Stimulated activated CD4-positive, alpha-beta T cell treated with anti-CD3 and anti-CD28 coated beads, Interleukin-1b, Interleukin-23, amount 100 ng/mL, for 24 hours (primary cell): ENCODE measurements at places on chromosomes 5 and 9.

DNA sequence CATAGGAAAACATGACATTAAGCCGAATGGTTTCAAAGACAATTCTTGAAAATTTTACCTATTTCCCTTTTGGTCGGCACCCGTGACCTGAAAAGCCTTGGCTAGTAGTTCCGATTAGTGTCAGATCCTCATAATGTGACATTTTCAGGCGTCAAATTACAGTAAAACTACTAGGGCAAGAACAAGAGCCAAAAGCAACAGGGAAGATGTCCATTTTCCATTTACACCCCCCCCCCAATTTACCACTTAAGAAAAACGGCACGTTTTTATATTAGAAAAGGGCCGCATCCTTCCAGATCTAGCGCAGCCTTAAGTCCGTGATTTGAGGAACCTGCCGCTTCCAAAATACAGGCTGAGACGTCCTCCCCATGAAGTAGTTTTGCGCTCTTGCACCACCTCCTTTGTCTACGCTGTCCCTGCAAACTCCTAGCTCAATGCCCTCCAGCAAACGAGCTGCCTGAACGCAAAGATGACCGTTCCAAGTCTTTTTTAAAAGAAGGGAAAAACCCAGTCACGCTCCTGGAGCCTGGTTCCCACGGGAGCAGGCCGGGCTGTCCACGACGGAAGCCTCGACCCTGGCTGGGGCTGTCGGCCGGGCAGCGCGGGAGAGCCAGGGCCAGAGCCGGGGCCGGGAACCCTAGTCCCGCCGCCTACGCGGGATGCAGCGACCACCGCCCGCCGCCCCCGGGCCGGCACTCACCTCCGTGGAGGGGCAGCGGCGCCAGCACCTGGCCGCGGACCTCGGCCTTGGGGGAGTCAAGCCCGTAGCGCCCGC lies 616 bp downstream of the RNF130 start:
- no peak for DNase-seq

GRCh38 chr5:56637321-56637920 lies 177.9 kb upstream of the MAP3K1 start:
- DNase-seq = no peak

GRCh38 chr5:55747778-55748318 lies 10.0 kb downstream of the DDX4 start:
- no peak for DNase-seq

DNA sequence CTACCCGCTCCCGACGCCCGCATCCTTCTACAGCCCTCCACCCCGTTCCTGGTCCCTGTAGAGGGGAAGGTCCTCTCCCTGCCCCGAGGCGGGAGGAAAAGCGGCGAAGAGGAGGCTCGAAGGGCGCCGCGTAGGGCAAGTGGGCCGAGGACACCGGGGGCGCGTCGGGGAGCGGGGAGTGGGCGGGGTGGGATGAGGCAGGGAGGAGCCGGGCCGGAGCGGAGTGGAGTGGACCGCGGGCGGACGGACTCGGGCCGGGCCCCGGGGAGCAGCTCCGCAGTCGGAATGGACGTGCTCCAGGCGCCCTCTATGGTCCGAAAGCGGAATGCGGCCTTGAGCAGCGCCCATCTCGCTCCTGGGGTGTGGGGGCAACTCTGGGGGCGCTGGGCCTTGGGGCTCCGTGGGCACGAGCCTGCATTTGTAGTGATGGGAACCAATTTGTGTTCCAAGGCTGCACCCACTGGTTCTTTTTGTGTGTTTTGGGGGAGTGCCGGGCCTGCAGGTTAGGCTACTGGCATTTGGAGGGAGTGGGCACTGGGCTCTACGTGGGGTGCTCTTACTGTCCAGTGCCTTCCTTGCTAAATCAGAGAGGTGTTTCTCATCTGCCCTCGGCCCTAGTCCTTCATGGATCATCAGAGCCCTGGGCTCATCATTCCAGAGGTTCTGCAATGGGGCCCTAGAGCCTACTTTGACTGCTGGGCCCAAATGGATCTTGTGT lies 7.3 kb downstream of the IRX1 start:
- no peak for DNase-seq

- DNase-seq = no peak
These were observed 50.6 kb upstream of the NRARP start for GRCh38 chr9:137352511-137353222.

GRCh38 chr5:89327608-89328007 lies 444.6 kb upstream of the MEF2C start:
- no peak for DNase-seq

GRCh38 chr9:107439991-107440456 lies 49.5 kb downstream of the KLF4 start:
- DNase-seq = no peak

GRCh38 chr5:59684388-59685190 lies 208.9 kb downstream of the PDE4D start:
- DNase-seq = no peak

DNA sequence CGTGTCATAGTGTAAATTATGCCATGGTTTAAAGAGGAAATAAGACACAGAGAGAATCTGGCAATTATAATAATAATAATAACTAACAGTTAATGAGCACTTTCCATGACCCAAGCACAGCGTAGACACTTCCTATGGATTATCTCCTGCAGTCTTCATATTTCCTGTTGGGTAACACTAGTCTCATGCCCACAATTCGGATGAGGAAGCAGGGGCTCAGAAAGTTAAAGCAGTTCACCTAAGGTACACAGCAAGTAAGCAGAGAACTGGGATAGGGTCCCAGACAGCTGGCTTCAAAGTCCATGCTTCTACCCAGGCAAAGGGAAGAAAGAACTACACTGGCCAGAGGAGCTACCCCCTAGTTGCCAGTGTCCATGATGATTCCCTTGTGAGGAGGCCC lies 27.9 kb upstream of the TGFBI start:
- DNase-seq = no peak

DNA sequence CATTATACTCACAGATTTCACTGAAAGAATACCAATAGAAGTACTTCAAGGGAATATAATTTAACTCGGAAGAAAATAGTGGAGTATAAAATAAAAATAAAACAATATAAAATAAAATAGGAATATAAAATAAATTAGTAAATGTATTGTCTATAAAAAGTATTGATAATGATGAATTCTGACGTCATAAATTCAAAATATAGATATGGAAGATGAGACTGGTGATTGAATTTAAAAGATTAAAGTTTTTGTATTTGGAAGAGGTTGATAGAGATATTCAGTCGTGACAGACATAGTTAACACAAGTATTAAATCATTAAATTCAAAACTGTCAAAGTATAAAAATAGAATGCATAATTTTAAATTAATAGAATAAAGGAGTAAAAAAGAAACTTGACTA lies 964.9 kb upstream of the C9orf72 start:
- no peak for DNase-seq

GRCh38 chr5:125130591-125130990 lies 384.2 kb upstream of the ZNF608 start:
- DNase-seq = no peak

DNA sequence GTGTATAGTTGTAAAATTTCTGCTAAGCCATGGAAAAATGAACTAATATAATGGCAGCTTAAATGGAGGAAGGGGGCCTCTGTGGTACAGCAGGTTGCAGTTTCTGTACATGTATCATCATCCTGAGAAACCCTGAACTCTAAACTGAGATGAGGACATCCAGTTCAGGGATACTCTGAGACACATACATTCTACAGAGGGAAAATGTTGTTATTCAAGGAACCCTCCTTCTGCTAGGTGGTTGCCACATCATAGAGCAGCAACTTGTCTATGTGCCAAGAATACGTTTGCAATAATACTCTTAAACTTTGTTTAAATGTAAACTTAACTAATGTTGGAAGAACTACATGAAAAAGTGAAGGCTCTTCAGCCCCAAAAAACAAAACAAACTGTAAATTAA lies 1310.8 kb upstream of the WWC1 start:
- DNase-seq = no peak

DNA sequence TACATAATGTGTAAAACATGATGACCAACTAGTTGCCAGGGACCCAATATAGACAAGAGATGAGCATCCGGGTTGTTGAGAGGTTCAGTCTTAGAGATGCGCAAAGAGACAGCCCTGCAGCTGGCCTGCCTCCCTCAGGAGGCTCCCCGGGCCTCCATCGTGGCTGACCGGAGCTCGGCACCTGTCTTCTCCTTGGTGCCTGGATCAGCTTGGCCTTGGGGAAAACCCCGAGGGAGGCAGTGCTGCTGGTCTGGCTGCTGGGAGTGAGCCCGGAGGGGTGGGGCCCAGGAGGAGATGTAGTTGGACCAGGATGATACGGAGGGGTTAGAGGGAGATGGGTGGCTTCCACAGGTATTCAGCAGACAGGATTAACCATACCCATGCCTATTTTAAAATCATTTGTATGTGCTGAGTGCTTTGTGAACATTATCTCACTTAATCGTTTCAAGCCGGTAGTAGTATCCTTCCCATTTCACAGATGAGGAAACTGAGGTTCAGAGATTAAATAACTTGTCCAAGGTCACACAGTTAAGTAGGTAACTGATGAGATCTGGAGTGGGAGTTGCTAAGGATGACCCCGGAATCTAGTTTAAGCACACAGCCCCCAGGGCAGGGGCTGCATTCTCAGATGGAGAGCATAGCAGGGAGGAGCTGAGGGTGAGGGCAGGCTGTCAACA lies 173.8 kb downstream of the COL23A1 start:
- no peak for DNase-seq

DNA sequence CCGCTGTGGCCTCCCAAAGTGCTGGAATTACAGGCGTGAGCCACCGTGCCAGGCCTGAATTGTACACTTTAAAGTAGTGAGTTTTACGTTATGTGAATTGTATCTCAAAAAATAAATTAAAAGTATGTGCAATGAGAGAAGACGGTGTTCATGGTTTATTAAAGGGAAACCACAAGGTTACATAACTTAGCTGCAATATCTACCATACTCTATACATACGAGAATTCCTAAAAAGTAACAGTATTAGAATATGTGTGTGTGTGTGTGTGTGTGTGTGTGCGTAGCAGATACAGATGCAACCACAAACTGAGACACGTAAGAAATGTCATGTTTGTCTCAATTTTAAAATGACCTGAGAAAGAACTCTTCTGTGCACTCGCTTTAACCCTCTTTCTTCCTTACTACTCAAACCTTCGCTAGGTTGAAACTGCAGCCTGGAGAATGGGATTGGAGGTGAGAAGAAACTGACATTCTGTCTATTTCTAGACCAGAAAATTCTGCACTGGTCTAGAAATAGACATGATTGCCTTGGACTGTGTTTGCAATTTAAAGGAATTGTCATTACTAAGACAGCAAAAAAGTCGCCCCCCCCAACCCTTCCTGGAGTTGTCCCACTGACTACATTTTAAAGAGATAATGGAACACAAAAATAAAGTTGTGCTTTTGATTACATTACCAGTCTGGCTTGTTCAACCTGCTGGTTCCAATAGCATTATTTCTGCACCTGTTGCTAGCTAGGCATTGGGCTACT lies 167.0 kb downstream of the RGS3 start:
- DNase-seq = no peak

GRCh38 chr5:113371721-113372196 lies 63.0 kb downstream of the TSSK1B start:
- no peak for DNase-seq

GRCh38 chr5:38414348-38414747 lies 142.1 kb downstream of the LIFR start:
- no peak for DNase-seq

DNA sequence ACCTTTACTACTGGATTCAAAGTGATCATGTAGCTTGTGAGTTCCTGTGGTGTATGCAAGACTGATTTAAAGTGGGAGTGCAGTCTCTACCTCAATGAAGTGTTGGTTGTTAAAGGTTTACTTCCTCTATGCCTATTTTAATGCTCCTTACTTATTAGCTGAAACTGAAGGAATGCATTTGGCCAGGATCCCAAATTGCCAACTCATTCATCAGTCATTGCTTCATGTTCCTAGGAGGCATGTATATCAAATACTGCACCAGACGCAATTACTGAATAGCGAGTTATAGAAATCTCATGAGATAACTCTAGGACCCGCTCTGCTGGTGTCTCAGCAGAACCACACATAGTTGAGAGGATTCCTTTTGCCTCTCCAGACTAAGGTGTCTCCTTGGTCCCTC lies 143.0 kb upstream of the RPS23 start:
- DNase-seq = no peak

DNA sequence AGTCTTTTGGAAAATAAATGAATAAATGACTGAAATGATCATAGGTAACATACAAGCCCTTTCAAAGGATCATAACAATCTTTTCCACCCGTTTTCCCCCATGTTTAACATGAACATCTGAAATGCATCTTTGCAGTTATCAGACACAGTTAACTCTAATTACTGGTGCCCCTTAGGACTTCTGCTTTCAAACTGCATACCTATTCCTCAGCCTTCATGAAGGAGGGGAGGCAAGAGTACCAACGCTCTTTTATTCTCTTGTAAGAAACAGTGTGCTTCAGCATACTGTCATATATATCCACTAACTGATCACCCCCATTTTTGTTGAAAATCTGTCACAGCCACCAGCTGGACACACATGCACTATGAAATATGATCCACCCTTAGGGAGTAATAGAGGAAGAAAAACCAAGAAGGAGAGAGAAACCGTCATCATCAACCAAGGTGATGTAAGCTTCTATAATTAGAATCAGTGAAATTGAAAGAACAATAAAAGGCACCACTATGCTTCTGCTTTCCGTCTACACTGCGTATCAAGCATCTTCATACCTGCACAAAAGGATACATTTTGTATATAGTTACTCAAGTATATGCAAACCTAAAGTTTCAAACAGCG lies 98.7 kb downstream of the RAPGEF6 start:
- DNase-seq = no peak

- DNase-seq = no peak
These were observed 10.1 kb downstream of the IGFBPL1 start for GRCh38 chr9:38414040-38414723.

- DNase-seq = no peak
These were observed 247.7 kb downstream of the PJA2 start for GRCh38 chr5:109161914-109162683.
